ENCODE measurements at places on chromosomes 5 and 9.

DNA sequence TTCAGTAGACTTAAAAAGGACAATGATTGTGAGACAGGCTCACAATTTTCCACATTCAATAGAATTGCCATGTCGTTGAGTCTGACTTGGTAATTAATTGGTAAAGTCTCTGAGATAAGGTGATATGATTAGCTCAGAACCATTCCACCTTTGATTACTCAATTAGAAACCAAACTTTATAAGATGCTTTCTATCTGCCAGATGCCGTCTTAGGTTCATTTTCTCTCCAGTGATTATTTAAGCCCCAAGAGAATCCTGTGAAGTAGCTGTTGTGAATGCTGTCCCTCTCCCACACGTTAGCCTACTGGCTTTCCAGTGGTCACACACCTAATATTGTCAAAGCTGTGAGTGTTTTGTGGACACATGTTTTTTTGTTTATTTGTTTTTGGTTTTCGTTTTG lies 528.9 kb upstream of the ZNF462 start:
- DNase-seq = no peak

- DNase-seq = no peak
Measured at GRCh38 chr5:71533615-71534014, 53.5 kb upstream of the MCCC2 start.

- DNase-seq = no peak
Measured at GRCh38 chr9:121210536-121210935, 8.9 kb upstream of the RAB14 start.

DNA sequence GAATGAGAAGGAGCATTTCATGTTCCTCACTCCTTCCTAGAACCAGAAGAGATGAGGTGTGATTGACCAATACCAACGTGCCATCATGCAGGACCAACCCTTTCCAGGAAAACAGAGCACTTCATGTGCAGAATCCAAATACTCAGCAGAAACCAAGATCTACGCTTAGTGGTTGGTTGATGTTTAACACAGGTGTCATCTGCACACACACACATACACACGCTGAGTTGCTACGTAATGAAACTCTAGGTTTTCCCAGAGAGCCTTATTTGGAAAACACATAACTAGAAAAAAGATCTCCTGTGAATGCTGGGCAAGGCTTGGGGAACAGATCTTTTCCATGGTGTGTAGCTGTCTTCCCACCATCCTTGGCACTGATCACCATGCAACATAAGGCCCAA lies 21.1 kb upstream of the ZNF622 start:
- no peak for DNase-seq

DNA sequence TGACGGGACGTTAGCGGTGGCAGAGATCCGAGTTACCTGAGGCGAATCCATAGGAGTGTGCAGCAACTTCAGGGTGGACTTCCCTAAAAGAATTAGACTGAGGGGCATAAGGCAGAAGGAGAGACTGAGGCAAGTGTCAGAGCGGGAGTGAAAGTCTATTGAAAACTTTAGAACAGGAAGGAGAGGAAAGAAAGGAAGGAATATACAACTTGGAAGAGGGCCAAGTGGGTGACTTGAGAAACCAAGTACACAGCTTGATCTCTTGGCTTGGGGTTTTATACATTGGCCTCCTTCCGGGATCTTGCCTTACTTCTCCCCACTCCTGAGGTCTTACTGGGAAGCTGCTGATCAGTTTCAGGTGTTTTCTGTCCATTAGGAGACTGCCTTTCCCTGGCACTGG lies 84.9 kb downstream of the SNX18 start:
- DNase-seq = no peak

GRCh38 chr9:136089697-136090045 lies 5.4 kb downstream of the NACC2 start:
- no peak for DNase-seq

GRCh38 chr5:131617140-131617822 lies 17.7 kb downstream of the RAPGEF6 start:
- DNase-seq = no peak

DNA sequence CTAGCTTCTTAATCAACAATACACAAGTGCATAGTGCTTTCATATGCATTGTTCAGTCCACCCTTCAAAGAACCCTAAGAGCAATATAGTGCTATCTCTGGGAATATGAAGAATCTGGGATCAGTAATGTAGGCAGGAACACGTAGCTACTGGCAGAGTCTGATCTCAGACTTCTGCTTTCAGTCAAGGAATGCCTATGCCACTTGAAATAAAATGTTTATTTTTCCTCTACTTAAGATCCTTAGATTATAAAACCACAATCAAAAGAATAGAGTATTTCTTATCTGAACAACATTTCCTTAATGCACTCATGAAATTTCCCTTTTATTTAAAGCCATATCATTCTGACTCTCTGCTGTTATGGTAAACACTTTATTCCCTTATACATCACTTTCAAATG lies 1407.8 kb upstream of the C9orf72 start:
- no peak for DNase-seq

- DNase-seq = no peak
Measured at GRCh38 chr5:175387144-175387543, 56.8 kb downstream of the DRD1 start.

- DNase-seq = no peak
Measured at GRCh38 chr9:110015759-110016158, 192.2 kb downstream of the C9orf152 start.

DNA sequence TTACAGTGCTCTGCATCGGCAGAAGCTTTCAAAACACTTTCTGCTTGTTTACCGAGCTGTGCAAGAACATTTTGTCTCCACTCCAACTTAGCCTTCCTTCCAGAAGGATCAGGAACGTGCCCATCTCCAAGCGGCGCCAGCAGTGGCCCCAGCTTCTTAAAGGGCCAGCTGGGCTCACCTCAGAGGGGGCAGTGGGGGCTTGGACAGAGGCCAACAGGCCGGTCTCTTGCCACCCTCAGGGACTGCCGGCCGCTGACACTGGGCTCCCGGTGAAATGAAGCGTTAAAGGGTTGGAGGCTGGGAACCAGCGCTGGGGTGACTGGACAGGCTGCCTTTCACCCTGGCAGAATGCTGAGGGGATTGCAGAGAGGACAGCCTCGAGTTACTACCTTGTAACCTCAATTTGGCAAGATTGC lies 67.0 kb upstream of the RNU6ATAC start:
- DNase-seq = no peak

DNA sequence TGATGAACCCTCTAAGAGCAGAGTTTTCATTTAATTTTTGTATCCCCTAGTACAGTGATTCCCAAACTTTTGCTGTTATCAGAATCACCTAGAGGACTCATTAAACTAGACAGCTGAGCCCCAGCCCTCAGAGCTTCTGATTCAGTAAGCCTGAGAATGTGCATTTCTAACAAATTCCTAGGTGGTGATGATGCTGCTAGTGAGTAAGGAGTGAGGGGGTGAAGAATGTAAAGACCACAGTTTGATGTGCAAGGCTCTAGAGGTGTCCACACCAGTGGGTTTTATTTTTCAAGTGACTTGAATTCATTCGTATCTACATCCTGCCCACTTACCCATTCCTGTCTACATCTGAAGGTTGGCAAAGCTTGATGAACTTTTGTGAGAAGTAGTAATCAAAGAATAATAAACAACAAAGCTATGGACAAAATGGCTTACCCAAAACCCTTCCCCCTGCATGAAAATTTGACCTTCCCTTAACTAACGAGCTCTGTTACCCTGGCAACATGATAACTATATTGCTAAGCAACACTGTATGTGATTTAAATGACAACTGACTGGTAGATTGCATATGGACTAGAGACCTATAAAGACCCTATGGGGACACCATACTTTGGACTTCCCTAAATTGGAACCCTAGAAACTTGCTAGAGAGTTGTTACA lies 35.2 kb downstream of the DTWD2 start:
- no peak for DNase-seq

GRCh38 chr5:170907758-170908157 lies 45.9 kb downstream of the RANBP17 start:
- DNase-seq = no peak

- no peak for DNase-seq
Measured at GRCh38 chr9:34169125-34169524, 9.7 kb upstream of the UBAP1 start.

DNA sequence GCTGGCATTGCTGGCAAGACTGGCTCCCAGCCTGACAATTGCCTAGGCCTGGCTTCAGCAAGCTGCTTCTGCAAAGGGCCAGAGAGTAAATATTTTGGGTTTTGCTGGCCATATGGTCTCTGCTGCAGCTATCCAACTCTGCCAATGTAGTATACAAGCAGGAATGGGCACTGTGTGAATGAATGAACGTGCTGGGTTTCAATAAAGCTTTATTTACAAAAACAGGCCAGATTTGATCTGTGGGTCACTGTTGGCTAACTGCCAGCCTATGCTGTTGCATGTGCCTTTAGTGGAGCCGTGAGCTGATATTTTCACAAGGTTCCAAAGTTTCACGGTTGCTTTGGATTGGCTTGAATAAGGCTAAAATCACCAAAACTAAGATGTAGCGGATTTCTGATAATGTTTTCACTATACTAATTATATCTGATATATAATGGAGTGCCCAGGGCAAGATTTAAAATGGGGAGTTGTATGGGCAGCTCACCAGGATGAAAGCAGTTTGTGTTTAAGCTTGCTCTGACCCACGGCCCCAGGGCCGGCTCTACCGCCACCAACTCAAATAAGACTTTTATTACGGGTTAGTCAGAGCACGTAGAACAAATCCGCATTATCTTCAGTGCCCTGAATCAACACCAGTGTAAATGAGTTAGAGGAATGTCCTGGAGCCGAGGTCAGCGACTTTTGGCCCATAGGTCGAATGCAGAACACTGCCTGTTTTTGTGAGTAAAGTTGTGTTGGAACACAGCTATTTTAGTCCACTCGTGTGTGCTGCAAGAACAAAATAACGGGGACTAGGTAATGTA lies 98.6 kb upstream of the DAP start:
- DNase-seq = no peak

DNA sequence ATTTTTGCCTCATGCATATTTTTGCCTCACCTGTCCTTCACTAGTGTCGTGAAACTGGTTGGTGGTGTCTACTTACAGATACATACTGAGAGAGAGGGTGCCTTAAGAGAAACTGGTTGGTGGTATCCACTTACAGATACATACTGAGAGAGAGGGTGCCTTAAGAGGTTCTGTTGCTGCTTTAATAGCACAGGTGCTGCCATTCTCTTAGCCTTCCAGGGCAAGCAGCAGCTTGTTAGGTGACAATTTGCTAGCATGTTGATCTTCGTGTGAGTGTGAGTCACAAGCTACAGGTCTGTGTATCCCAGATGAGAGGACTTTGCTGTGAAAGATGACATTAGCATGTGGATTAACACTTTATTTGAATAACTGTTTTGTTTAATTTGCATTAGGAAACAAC lies 1.4 kb downstream of the PTTG1 start:
- DNase-seq = no peak

DNA sequence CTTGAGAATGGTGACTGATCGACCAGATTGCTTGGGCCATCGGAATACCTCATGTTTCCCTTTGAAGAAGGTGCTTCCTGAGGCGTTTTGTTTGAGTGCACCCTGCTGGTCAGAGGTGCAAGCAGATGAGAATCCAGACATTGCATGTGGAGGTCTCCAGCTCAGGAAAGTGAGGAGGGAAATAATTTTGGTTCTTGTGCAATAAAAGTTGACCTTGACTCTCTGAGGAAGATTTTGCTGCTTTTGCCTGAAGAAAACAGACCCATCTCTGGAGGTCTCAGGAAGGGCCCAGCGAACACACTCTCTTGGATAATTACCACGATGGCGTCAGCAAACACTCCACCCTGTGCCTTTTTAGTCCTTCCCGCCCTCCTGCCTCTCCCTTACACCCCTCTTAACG lies 69.7 kb downstream of the GRAMD2B start:
- no peak for DNase-seq

GRCh38 chr5:553874-554273 lies 29.6 kb upstream of the SLC9A3 start:
- DNase-seq = no peak

GRCh38 chr5:140946578-140946977 lies 19.7 kb upstream of the PCDHAC2 start:
- no peak for DNase-seq

GRCh38 chr9:91880378-91880972 lies 69.6 kb downstream of the ROR2 start:
- no peak for DNase-seq

- DNase-seq = no peak
Measured at GRCh38 chr5:168315416-168316138, 24.1 kb downstream of the WWC1 start.

DNA sequence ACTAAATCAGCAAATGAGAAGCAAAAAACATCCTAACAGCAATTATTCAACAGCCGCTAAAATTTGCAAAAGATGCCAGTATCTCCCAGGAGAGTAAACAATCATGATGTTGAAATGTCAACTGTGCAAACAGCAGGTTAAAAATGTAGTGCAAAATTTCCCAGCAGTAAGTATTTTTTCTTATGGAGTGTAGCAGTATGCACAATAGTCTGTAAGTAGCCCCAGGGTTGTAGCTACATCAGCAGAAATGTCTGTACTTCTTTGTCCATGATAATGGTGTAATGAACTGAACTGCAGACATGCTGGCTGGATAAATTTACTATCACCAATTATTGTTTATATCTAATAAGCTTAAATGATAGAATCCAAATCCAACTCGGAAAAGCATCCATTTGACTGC lies 31.4 kb downstream of the GRIN3A start:
- DNase-seq = no peak
